ENCODE measurements at places on chromosomes 3 and 15.

DNA sequence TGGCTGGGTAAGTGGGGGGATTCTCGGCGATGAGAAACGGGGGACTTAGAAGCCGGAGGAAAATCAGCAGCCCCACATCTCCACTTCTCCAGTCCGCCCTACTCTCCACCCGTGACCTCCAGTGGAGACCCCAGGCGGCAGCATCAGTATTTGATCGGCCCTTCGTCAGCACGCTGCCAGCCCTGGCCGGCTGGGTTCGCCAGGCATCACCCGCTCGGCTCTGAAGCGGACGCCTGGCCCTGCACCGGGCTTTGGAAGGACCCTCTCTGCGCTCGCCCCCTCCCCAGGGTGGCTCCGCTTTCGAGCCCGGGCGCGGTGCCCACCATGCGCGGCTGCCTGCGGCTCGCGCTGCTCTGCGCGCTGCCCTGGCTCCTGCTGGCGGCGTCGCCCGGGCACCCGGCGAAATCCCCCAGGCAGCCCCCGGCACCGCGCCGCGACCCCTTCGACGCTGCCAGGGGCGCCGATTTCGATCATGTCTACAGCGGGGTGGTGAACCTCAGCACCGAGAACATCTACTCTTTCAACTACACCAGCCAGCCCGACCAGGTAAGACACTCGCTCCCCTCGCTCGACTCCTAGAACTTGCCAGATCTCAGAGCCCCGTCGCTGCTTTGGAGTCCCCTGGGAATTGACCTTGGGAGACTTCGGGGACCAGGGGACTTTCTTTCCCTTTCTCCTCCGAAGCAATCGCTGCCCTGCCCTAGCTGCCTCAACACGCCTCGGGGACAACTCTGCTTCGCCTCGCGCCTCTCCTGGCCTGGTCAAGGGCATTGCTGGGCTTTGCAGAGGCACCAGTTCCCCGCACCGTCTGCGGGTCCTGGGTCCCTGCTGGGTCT is 561 bp downstream of the SIDT1 start:
- no peak for DNase-seq

GRCh38 chr15:79294075-79294474 is 11.6 kb downstream of the ANKRD34C start:
- DNase-seq: no peak

- no peak for DNase-seq
These were observed 18.8 kb downstream of the TFRC start for GRCh38 chr3:196063049-196063448.

GRCh38 chr15:58453931-58454793 is 22.4 kb downstream of the LIPC start:
- DNase-seq: no peak

- no peak for DNase-seq
These were observed 109.6 kb downstream of the FNDC3B start for GRCh38 chr3:172148702-172149565.

- no peak for DNase-seq
These were observed 20.9 kb downstream of the AVEN start for GRCh38 chr15:34018021-34018645.

GRCh38 chr3:102123590-102124190 is 274.4 kb downstream of the NFKBIZ start:
- no peak for DNase-seq

GRCh38 chr15:59185725-59186124 is 20.9 kb upstream of the LDHAL6B start:
- DNase-seq: no peak

DNA sequence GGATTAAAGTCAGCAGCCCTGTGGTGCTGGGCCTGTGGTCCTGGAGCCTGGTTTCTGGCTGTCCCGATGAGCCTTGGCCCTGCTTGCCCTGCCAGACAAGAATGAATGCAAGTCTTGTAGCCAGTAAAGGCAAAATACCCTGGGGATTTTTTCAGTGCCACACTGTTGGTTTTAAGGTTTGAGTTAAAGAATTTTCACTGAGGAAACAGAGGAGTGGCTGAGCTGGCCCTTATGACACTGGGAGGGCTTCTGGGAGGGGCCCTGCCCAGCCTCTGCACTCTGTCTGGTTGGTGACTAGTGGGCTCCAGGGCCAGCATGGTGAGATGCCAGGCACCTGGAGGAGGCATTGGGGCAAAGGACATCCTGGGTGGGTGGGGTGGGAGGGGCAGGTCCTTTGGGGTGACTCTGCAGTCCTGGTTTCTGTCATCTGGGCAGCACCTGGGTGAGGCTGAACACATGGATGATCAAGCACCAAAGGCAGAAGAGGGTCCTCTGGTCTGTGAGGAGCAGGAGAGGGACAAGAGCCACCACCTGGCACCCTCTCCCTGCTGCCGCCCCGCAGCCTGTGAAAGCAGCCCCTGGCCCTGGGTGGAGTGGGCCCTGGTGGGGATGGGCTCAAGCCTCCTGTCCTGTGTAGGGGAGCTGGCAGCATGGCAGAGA is 12.5 kb upstream of the PLA2G4E start:
- DNase-seq: no peak

GRCh38 chr15:85788771-85789495 is 5.8 kb downstream of the KLHL25 start:
- DNase-seq: no peak

DNA sequence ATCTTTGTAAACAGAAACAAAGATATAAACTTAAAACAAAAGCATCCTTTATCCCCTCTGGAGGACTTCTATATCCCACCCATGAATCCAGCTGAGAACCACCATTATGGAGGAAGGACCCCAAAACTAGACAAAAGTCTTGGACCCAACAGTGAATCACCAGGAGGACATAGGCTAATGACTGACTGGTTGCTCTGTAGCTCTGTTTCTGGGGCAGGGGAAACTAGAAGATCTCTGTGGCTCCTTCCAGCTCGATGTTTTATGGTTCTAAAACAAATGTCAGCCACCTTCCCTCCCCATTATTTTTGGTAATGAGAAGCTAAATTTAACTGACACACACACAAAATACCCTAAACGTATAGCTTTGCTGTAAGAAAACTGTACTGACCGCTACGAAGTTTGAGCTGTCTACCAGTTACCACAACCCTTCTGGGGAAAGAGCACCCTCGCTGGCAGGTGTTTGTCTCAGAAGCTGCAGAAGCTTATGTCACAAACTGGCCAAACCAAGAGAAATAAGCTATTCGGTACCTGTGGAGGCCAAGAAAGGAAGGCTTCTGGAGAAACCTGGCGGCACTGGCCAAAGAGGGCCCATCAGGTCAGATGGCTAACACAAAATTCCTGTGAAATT is 36.4 kb downstream of the MB21D2 start:
- DNase-seq: no peak

DNA sequence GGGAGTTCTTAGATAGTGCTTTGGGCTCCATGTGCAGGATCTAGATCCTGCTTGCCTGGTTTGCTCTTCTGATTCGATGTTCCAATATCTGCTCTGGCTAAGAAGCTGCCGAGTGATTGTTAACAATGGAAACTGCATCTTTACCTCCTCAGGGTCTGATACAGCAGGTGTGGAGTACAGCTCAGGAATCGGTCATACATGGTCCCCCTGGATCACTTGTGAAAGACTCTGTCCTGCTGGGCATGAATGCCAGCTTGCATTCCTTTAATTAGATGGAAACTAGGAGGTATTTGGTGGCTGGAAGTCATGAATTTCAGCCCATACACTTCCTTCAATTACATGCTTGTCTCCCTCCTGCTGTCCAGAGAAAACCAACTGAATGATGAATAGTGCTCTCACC is 95.3 kb downstream of the CHRNA7 start:
- no peak for DNase-seq

- DNase-seq: no peak
These were observed 184.5 kb downstream of the FHIT start for GRCh38 chr3:61066800-61067199.

GRCh38 chr3:177213801-177214535 is 16.7 kb upstream of the TBL1XR1 start:
- no peak for DNase-seq

- no peak for DNase-seq
These were observed 17.2 kb downstream of the TSEN2 start for GRCh38 chr3:12501360-12502020.

DNA sequence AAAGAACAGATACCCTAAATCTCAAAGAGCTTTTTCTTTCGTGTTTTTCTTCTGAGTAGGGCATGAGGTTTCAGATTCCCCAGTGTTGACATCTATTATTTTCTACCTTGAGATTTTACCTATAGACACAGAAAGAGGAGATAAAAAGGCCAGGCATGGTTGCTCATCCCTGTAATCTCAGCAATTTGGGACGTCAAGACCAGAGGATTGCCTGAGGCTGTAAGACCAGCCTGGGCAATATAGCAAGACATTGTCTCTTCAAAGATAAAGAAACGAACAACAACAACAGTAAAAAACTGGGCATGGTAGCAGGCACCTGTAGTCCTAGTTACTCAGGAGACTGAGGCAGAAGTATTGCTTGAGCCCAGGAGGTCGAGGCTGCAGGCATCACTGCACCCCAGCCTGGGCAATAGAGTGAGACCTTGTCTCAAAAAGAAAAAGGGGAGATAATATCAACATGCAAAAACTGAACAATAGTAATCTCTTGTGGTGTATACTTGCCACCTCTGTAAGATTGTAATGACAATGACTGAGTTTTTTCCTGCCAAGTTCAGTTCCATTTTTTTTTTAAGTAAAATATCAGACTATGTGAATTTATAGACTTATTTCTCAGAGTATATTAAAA is 71.3 kb downstream of the MBNL1 start:
- no peak for DNase-seq

DNA sequence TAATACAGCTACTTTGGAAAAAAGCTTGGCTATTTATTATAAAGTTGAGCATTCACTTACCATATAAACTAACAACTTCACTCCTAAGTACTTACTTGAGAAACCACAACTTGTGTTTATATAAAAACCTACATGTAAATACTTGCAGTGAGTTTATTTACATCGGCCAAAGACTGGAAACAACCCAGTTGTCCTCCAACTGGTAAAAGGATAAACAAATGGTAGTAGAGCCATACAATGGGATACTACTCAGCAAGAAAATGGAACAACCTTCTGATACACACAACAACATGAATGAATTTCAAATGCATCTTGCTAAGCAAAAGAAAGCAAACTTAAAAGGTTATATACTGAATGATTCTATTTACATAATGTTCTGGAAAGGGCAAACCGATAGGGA is 63.7 kb downstream of the SLC7A14 start:
- no peak for DNase-seq

GRCh38 chr3:65619451-65619881 is 419.3 kb downstream of the MAGI1 start:
- no peak for DNase-seq

DNA sequence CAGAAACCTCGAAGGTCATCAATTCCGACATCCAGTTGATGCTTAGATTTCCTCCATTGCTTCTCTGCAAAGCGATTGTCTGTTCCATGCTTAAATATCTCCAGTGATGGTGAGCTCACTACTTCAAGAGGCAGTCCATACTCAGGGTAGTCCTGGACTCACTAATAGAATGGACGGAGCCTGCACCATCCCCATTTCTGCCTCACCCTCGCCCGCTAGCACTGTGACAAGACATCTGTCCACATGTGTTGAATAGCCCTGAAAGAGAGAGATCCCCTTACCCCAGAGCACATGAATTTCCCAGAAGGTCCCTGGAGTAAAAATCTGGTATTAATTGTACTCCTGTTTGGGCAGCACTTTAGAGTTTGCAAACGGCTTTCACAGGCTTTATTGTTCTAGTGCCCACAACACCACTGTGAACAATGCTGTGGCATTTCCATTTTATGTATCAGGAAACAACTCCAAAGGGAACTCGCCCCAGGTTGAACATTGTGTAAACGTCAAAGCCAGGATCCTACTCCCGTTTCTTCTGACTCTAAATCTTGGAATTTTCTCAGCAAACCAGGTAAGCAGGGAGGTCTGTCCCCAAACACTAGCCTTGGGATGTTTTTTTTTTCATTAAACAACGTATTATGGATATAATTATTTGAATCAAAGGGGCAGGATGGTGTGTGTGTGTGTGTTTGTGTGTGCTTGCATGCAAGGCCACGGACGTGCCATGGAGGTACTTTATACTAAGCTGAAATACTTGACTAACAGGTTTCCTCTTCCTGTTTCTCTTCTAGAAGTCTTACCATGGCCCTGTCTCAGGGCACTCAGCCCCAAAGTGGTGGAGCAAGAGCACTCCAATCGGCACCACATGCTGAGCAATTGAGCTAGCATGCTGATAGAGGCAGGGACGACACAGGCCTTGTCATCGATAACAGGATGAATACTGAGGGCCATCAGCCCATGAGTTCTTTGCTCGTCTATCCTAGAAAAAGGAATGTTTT is 198.3 kb downstream of the OPA1 start:
- DNase-seq: no peak

- no peak for DNase-seq
These were observed 304.1 kb downstream of the UNC13C start for GRCh38 chr15:54282228-54282836.

DNA sequence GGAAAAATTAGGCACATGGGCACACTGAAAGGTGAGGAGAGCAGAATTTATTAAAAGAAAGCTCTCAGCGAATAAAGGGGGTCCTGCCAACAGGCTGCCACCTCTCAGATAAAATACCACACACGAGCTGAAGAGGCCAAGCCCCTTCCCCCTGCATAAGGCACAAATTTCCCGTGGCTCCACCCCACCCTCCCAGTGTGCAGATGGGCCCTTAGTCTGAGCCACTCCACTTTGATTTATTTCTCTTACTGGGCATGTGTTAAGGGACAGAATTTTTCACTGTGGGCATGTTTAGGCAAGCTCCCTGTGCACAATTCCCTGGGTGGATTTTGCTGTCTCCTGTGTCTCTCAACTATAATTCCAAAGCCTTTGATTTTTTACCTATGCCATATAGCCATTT is 409.8 kb downstream of the TBL1XR1 start:
- no peak for DNase-seq

DNA sequence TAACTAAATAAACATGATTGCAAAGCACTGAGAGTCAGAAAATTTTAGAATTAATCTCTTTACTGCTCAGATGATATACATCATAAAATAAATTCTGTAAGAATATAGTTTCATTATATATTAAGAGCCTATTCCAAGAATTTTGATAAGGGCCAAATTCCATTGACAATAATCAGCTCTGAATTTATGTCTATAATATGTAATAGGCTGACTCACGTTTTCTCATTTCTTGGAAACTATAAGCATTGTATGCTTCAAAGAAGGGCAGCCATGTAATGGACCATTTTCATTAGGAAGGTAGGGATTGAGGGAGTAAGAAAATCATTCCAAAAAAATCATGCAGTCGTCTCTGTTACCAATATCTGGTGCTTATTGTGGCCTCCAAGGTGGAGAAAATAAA is 315.9 kb downstream of the ZIC4 start:
- DNase-seq: no peak

- DNase-seq: no peak
These were observed 355.9 kb downstream of the RSL24D1 start for GRCh38 chr15:54840621-54841398.

GRCh38 chr15:32852771-32853170 is 135.0 kb downstream of the GREM1 start:
- DNase-seq: no peak

DNA sequence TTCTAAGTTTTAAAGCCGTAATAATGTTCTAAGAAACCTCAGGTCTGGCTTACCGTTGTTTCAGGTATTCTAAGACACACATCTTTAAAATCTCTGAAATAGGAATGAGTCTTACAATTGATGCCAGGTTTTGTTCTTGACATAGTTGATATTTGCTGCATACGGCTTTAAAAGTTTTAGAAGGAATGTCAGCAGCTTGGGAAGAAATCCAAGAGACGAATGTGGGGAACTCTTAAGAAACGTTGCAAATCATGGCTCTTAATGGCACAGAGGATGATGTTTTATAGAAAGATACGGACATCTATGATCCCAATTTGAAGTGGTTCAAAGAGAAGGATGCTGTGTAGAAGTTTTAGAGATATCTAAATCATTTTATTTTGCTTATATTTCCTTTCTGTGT is 11.5 kb downstream of the NUDT16 start:
- no peak for DNase-seq
